NCI-H460 (cell line): ENCODE measurements at places on chromosomes 3 and 15.

- DNase-seq: no peak
Measured at GRCh38 chr3:13283877-13284264, 136.3 kb downstream of the NUP210 start.

- DNase-seq: no peak
Measured at GRCh38 chr15:88975891-88976290, 62.7 kb upstream of the MFGE8 start.

GRCh38 chr3:156764751-156765150, 61.4 kb upstream of the LEKR1 start:
- no peak for DNase-seq

DNA sequence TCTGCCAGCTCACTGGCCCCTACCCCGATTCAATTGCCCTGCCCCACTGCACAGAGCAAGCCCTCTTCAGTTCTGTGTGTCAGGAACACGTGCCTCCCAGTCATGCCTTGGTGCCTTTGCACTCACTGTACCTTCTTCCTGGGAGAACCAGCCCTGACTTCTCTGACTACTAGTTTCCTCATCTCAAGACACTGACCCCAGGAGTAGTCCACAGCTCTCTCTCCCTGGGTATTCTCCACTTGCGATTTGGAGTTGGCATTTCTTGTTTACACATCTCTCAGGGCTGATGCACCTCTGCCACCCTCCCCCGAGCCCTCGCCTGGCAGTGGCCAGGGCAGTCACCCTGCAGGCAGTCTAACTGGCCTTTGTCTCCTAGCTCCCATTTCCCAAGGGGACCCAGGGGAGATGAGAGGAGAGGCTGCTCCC, 5.7 kb downstream of the CISH start:
- DNase-seq: no peak
